CD4-positive, alpha-beta memory T cell (primary cell): ENCODE measurements at places on chromosomes 1 and 21. TPM values are rescaled to one million over a fixed set of nuclear protein-coding genes. Genes with fewer than 3 reads are reported as not detected.

CACYBP gene
- 105 TPM for total RNA-seq

NBPF4 gene
- 0.35 TPM for total RNA-seq

- no peak for DNase-seq
Measured at GRCh38 chr1:156615946-156616345, 3.3 kb upstream of the HAPLN2 start.

DNA sequence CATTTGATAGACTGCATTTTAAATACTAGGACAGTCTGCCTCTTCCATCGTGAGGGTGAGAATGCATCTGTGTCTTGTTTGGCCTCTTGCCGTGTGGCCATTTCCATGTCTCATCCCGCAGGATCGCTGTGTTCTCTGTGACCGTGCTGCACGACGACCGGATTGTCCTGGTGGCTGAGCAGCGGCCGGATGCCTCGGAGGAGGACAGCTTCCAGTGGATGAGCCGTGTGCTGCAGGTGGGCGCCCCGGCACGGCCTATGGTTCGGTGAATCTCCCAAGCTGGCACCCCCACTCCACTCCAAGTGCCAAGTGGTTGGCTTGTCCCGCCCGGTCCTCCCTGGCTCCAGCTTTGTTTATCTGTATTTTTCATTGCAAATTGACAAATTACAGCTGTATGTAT, 55.2 kb downstream of the S100B start:
- no peak for DNase-seq

DNA sequence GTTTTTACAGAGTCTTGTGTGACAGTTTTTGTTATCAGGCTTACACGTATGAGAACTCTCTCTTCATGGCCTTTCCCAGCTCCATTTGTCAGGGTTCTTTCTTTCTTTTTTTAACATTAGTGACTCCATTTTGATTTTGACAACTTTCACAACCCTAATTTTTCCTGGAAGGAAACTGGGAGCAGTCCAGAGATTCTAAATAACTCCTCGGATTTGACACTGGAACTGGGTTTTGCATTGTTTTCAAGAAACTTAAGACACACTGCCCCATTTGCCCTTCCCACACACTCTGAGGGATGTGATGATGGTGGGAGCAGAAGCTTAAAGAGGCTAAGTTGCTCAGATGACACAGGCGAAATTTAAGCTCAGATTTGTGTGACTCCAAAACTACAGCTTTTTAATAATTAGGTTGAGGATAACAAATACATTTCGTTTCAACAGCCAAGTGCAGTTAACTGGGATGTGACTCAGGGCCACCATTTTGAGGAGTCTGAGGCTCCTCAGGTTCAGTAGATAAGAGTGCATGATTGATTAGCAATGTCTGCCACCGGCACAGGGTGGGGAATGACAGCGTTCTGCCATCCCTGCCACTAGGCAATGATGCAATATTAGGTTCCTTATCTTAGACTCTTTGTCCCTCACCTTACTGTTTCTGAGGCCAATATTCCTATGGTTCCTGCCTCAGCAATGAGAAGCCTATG, 95.1 kb upstream of the ATP1A1 start:
- DNase-seq, result no peak
